ENCODE measurements at places on chromosomes 12 and 14.

DNA sequence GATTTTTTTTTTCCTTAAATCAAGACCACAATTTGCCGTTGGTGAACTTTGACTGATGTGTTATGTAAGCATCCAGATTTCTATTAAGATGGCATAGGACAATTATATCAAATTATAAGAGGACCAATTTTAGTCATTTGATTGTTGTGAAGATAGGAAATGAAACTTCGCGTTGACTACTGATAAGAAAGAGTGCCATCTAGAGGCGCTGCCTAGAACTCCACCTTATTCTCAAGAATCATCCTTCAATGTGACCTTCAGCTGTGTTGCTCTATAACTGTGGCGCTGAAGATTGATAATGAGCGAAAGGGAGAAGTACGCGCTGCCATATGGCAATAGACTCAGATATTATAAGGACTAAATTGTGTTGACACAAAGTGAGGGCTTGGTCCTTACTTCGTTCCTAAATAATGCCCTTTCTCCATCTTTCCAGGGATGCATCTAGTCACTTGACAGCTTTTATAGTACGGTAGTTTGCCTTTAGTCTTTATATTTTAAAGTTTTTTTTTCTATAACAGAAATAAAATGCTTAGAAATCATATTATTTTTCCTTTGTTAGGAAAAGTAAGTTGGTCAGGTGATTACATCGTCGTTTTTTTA lies 350.8 kb upstream of the STXBP6 start:
- no peak for DNase-seq

- no peak for DNase-seq
These were observed 25.4 kb upstream of the PLEKHD1 start for GRCh38 chr14:69459122-69459521.

DNA sequence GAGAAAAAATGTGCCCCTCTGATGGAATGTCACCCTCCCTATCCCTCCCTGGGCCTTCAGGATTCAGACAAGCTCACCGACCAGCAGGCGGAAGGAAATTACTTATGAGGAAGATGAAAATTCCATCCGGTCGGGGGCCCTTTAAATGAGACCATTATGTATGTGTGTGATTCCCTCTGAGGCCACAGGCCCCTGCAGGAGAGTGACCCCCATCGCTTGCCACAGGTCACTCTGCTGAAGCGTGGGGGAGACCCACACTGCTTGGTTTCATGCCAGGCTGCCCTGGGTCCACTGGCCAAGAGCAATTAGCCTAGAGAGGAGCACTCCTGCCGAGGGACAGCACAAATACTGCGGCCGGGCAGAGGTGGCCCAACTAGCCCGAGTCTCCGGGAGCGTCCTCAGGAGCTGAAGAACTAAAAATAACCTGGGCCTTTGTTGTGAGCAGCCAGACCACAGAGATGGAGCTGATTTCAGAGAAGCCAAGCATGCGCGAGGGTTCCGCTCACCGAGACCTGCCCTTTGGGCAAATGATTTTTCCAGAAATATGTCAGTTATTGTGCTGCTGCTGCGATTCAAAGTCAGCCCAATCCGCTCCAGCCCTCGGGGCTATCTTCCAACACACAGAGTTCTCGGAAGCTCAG lies 276.4 kb downstream of the DPF3 start:
- DNase-seq = no peak

DNA sequence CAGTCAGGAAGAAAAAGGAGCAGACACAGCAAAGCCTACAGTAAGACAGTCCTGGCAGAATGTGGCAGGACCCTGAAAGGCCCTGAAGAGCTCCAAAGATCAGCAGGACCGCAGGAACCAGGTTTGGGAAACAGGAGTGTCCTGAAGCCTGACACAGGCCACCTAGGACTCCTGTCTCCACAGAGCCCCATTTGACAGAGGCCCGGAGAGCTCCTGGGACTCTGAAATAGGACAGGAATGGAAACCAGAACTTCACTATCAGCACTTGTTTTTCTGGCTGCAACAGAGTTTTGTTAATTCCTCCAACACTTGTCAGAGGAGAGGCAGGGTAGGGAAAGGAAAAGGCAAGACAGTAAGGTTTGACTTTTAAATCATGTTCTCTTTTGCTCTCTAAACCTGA lies 12.9 kb downstream of the STXBP6 start:
- no peak for DNase-seq
